ENCODE measurements at places on chromosomes 12 and 14.

DNA sequence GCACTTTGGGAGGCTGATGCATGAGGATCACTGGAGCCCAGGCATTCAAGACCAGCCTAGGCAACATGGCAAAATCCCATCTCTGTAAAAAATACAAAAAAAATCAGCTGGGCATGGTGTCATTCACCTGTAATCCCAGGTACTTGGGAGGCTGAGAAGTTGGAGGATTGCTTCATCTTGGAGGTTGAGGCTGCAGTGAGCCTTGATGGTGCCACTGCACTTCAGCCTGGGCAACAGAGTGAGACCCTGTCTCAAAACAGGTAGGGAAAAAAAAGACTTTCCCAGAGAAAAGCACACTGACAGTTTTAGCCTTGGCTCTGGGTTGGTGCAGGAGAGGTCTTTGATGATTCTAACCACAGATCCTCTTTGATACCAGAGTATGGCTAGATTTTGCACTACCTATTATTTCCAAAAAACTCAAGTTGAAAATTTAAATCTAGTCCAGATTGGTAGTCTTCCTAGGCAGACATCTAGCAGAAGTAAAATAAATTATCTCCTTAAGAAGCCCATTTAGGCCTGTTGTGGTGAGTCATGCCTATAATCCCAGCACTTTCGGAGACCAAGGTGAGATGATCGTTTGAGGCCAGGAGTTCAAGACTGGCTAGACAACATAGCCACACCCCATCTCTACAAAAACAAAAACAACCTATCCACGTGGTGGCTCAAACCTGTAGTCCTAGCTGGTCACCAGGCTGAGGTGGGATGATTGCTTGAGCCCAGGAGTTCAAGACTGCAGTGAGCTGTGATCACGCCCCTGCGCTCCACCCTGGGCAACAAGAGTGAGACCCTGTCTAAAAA is 18.6 kb downstream of the LARP4 start:
- no peak for DNase-seq

- no peak for DNase-seq
Measured at GRCh38 chr12:111869671-111870070, 27.6 kb downstream of the MAPKAPK5 start.

- DNase-seq = no peak
Measured at GRCh38 chr12:79128956-79129355, 264.4 kb downstream of the SYT1 start.

DNA sequence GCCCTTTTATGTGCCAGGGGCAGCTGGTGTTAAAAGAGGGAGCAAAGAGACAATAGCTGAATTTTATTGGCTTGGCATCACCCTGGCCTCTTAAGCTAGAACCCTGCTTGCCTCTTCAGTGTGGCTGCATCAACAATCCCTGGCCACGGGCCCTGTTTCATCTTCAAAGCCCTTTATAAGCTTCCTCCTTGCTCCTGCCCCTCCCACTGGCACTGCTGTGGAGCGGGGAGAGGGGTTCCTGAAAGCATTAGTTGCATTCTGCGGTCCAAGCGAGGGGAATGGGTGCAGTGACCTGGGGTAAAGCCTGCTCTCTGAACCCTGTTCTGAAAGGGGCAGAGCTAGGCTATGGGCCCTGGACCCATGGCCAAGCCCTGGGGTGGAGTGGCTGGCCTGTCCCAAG is 220 bp upstream of the KRT83 start:
- no peak for DNase-seq

DNA sequence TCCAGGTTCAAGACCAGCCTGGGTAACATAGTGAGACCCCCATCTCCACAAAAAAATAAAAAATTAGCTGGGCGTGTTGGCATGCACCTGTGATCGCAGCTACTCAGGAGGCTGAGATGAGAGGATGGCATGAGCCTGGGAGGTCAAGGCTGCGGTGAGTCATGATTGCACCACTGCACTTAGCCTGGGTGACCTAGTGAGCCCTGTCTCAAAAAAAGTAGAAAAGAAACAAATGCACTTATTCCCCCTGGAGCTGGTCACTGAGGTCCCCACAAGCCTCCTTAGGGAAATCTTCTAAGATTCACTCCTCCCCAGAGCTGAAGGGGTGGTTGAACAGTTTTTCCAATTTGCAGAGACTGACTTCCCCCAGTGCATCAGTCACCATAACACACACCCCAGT is 1.6 kb downstream of the CD9 start:
- no peak for DNase-seq

DNA sequence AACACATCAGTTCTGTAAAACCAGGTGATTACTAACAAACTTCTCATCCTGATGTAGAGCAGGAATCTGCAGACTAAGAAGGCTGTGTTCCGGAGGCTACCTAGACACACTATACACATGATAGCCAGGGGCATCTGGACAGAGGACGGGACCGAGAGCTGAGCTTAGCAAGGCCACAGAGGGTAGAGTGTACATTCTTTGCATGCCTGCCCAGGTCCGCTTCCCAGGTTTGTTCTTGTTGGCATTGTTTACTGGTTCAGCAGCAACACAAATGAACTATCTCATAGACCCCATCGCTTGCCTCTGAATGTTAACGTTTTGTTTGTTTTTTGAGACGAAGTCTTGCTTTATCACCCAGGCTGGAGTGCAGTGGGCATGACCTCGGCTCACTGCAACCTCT is 17.7 kb upstream of the TEAD4 start:
- DNase-seq = no peak

DNA sequence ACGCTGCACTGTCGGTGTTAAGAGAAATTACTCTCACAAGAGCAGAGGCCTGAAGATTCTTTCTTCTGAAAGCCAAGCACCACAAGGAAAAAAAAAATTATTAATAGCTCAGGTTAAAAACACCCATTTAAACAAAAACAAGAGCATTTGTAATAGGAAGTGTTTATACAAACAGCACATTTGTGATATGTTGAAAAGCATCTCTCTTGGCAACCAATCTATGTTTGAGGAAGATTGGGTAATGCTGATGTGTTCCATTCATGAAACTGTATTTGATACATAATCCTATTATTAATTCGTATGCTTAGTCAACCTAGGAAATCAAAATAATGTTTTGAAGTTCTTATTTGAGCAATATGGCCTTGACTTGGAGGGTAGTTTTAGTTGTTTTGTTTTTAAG is 36.5 kb downstream of the SSPN start:
- DNase-seq = no peak

GRCh38 chr12:84046859-84047258 is 865.7 kb downstream of the SLC6A15 start:
- DNase-seq = no peak

GRCh38 chr12:62679608-62680007 is 213.0 kb downstream of the MON2 start:
- no peak for DNase-seq

DNA sequence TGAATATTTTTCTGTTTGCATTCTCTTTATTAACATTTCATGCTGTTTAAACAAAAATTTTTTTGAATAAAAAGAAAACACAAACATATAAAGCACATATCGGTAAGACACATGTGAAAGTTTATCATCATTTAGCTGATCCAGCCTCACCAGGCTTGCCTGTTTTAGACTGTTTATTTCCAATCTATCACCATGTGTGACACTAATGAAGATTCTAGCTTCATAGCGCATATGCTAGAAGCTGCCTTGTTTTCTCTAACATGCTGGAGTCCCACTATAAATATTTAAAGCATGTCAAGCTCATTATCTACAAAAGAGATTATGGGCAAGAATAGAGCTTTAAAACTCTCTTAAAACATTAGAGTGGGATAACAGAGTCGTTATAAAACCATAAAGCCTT is 25.4 kb upstream of the ADAMTS20 start:
- no peak for DNase-seq

DNA sequence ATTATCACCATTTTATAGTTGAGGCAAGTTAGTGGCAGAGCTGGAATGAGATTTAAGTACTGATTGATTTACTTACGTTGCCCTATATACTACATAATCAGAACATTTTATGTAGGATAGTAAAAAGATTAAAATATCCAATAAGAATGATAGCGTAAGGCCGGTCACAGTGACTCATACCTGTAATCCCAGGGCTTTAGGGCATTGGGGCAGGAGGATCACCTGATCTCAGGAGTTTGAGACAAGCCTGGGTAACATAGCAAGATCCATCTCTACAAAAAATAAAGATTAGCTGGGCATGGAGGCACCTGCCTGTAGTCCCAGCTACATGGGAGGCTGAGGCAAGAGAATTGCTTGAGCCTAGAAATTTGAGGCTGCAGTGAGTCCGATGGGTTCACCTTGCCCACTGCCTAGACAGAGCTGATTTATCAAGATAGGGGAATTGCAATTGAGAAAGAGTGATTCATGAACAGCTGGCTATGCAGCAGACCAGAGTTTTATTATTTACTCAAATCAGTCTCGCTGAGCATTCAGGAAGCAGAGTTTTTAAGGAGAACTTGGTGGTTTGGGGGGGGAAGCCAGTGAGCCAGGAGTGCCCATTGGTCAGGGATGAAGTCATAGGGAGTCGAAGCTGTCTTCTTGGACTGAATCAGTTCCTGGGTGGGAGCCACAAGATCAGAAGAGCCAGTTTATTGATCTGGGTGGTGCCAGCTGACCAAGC is 24.7 kb upstream of the SGPP1 start:
- DNase-seq = no peak

DNA sequence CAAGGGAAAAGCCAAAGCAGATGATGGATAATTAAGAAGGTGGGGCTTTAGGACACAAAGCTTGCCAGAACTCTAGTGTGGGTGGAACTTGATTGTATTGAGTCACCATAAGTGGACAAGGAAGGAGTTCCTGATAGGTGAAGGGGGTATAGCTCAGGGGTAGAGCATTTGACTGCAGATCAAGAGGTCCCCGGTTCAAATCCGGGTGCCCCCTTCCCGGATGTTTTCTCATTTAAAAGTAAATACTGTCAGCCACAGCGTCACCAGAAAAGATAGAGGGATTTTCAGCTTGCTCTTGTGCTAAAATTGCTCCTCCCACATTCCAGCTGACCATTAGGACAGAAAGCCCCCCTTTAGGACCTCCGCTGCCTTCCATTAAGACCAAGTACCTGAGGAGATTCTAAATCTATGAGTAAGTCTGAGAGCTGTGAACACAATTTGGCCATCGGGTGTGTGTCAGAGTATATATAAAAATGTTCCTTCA is 36.6 kb downstream of the DCAF4 start:
- no peak for DNase-seq

- no peak for DNase-seq
Measured at GRCh38 chr14:64826845-64827244, 52.9 kb downstream of the SPTB start.

- DNase-seq = no peak
Measured at GRCh38 chr14:103593577-103593976, 30.8 kb downstream of the COA8 start.
